ENCODE measurements at places on chromosomes 12 and 14.

DNA sequence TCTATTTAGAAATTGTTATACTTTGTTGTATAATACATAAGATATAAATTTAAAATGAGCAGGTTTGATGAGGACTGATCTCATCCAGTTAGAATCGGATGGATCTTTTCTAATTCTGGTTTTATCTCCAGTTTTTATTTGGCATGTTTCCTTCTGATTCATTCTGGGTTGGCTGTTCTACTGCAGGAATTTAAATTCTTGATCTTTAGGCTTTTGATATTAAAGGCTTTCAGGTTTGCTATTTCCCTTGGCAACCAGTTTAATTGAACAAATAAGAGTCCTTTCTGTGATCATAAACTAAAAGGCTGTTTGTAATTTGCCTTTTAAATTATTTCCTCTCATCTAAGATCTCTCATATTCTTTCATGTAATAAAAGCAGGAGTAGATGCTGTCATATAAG is 83.4 kb downstream of the PDE6H start:
- no peak for DNase-seq

DNA sequence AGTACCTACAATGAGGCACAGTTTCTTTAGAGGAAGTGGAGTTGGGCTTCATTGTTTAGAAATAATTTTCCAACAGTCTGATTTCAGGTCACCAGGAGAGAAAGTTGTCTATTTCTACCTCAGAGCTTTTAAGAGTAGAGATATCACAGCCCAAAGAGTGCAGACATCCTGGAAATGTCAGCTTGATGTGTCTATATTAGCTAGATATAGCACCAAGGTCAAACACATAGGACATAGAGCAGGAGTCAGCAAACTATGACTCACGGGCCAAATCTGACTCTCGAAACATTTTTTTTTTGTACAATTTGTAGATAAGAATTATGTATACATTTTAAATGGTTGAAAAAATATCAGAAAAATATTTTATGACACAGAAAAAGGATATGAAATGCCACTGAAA is 53.7 kb downstream of the KCNC2 start:
- no peak for DNase-seq

DNA sequence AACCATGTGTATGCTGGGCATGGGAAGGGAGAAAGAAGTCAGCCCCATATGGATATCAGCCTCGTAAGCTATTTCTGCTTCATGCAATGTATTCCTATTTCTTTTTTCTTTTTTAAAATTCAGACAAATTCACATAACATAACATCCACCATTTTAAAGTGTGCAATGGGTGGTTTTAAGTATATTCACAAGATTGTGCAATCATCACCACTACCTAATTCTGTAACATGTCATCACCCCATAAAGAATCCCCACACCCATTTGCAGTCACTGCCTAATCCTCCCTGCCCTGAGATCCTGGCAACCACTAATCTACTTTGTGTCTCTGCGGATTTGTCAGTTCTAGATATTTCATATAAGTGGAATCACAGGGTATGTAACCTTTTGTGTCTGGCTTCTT is 9.5 kb downstream of the POMT2 start:
- no peak for DNase-seq

DNA sequence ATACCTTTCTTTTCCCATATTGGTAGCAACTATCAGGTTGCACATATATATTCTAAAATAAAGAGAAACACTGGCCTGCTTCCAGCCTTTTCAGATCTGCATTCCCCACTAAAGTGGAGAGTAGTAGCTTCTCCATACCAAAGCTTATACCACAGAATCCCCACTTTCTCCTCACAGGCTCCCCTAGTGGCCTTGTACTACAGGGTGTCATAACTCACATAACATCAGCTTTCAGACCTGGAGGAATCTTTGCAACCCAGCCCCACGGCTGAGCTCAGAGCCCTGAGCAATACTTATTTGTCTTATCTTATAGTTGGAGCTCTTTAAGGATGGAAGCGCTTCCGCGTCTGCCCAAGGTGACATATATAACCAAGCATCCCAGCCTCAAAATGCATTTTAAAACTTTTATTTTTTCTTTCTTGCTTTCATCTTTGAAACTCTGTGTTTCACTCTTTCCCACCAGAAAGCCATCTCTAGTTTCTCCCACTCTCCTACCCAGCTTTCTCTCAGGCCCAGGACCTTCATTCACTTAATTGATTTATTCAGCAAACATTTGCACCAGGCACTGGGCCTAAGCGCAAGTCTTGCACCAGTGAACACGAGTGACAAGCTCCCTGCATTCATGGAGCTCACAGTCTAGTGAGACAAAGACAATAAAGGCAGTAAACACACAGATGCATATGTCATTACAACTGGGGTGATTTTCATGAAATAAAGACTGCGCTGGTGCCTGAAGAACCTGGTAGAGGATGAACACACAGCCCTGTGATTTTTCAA is 254.7 kb downstream of the IPO8 start:
- DNase-seq, result no peak

DNA sequence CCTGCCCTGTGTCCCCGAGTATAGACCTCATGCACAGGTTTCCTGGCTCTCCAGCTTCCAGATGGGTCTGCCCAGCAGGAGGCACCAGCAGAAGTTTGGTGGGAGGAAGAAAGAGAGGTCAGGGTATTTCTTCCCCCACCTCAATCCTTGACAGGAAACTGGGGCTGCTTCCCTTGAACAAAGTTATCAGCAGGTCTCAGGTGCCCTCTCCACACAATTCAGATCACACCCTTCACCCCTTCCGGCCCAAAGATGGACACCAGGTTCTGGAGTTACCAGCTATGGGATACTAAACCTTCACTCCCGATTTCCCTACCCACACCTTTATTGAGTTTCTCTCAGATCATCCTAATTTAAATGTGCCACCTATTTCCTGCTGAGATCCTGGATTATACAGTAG is 1.2 kb downstream of the SART3 start:
- DNase-seq, result no peak

Measured in stimulated activated CD4-positive, alpha-beta T cell treated with anti-CD3 and anti-CD28 coated beads, Interleukin-12 subunit alpha, Interleukin-12 subunit beta, amount 100 ng/mL, for 4 hours (primary cell).